ENCODE measurements at places on chromosomes 11 and 22.

- no peak for DNase-seq
Observed at GRCh38 chr11:76717816-76718215, 47.3 kb upstream of the LRRC32 start.

DNA sequence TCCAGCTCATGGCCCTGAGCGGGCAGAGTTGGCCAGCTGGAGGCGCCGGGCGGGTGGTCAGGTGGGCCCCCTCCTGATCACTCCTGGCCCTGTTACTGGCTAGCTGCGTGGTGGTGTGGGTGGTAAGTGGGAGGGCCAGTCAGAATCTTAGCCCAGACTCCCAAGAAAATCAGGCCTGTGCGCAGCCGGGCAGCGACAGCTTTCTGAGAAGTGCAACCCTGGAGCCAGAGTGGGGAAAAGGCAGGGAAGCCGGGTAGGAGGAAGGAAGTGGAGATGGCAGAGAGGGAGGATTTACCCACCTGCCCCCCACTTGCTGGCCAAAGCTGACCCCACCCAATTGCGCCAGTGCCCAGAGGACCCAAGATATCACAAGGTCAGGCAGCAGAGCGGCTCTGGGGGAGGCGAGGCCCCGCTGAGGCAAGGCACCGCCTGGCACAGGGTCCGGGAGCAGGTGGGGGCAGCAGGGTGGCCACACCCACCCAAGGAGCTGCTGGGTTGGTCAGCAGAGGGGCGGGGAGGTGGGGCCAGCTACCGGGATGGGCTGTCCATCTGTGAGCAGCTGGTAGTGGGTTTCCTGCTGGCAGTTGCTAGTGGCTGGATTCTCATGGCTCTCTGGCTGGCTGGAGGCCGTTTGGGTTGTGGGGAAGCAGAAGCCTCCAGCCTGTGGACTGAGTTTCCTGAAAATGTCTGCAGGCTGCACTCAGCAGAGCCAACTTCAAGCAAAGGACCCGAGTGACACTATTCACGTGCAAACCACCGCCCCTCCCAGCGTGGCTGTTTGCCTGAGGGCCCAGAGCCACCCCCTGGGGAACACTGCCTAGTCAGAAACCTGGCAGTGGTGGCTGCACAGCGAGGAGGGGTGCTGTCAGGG, 196.4 kb downstream of the IGLL1 start:
- DNase-seq: no peak

DNA sequence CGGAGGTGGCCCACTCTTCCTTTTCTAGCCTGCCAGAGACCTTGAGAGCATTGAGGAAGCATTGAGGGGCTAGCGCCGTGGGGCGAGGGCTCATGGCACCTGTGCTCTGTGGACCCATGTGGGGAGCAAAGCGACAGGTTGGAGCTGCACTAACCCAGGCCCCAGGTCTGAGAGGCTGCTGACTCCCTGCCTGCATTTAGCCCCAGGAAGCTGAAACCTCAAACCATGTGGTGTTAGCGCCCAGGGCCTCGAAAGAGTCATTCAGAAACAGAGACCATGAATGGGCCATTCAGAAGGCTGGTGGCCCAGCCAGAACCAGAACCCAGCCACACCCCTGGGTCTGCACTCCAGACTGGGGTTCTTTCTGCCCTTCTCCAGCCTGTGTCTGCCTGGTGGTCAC, 88.6 kb downstream of the BCR start:
- no peak for DNase-seq

DNA sequence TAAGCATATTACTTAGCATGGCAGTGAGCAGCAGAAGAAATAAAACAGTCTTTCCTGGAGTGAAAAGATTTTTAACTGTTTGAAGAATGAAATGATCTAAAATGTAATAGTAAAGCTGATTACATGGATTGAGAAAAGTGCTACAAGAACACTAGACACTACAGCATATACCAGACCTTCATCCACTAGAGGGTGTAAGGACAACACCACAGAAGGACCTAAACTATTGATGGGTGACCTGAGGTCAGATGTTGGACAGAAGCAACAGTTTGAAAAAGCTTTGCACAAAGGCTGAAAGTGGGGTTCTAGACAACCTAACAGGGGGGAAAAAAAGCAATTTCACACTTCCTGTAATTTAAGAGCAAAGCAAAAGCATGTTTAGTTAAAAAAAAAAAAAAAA, 97.7 kb downstream of the RBFOX2 start:
- DNase-seq: no peak

- DNase-seq: no peak
Observed at GRCh38 chr11:12433571-12434324, 56.4 kb downstream of the PARVA start.

GRCh38 chr22:19805821-19806212, 45.2 kb downstream of the TBX1 start:
- no peak for DNase-seq

DNA sequence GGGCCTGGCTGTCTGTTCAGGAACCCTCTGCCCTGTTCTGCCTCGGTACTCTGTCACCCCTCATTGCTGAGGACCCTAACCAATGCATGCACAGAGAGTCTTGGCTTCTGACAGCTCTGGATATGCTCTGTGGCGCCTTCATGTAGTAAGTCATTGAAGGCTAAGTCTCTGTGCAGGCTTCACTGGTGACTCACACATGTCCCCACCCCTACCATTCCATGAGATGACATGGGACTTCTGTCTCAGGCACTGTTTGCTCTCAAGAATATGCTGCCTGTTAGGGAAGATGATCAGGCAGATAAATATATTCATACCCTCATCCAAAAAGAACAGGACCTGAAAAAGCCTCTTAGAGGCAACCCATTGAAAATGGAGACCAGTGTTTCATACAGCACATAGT, 43.6 kb upstream of the HORMAD2 start:
- no peak for DNase-seq

GRCh38 chr11:128171506-128171905, 415.9 kb downstream of the ETS1 start:
- no peak for DNase-seq

GRCh38 chr11:75349521-75350116, 1.8 kb downstream of the ARRB1 start:
- no peak for DNase-seq

- no peak for DNase-seq
Observed at GRCh38 chr11:35282221-35282882, 137.0 kb downstream of the SLC1A2 start.

DNA sequence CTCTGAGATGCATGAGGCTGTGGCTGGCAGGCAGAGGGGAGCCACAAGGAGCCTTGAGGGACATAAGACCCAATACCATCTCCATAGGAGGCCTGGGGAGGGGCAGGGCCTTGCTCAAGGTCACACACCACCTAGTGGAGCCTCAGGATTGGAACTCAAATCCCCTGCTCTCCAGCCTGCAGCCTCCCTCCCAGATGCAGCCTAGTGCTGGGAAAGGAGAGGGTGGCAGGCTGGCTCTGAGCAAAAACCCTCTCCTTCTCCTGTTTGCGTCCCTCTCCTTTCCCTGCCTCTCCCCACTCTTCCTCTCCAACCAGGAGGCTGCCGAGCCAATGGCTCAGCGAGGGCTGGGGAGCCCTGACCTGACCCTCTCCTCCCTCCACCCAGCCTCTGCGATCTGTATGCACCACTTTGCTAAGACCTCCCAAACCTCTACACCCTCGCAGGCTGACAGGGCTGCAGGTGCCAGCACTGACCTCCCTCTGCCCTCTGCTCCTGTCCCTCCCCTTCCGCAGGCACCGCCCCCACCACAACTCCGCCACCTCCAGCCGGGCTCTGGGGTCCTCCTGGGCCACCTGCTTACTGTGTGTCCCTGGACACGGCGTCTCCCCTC, 14.7 kb downstream of the IGLL1 start:
- no peak for DNase-seq

DNA sequence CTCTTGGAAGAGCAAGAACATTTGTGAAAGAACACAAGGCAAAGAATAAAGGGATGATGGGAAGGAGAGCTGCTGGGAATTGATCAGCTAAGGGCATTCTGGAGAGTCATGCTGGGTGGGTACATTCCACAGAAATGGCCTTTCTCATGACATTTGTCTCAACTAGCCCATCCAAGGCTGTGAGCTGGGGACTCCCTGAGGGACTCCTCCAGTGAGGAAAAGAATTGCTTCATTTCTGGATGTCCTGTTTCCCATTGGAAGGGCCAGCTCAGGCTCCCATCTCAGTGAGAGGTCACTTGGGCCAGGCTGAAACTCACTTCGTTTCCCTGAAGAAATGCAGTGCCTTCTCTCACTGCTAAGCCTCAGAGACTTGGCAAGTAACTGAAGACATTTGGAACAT, 106.8 kb downstream of the CD44 start:
- DNase-seq: no peak

DNA sequence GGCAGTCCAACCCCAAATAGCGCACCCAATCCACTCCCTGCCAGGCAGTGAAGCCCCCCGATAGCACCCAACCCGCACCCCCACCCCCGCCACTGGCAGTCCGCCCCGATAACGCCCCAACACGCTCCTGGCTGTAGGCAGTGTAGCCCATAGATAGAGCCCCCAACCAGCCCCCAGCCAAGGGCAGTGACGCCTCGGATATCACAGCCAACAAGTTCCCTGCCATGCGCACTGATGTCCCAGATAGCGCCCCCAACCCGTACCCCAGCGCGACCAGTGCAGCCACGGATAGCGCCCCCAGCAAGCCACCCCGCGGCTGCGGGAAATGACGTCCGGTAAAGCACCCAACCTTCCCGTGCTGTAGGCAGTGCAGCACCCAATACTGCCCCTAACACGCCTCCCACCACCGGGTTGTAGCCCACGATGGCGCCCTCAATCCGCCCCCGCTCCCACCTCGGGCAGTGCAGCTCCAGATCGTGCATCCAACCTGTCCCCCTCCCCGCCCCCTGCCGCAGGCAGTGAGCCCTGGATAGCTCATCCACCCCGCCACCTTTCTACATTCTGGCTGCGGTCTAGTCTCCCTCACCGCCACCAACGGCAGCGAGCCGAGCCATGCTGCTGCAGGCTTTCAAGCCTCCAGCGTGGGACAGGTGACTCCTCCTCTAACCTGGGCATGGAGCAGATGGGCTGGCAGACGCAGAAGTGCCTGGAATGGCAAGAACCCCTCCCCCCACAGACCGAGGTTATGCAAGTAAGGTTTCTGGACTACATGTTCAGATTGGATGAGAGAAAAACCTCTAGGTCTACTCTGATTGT, 625 bp downstream of the RFPL2 start:
- DNase-seq: no peak

- no peak for DNase-seq
Observed at GRCh38 chr11:28858076-28858475, 749.9 kb downstream of the METTL15 start.

DNA sequence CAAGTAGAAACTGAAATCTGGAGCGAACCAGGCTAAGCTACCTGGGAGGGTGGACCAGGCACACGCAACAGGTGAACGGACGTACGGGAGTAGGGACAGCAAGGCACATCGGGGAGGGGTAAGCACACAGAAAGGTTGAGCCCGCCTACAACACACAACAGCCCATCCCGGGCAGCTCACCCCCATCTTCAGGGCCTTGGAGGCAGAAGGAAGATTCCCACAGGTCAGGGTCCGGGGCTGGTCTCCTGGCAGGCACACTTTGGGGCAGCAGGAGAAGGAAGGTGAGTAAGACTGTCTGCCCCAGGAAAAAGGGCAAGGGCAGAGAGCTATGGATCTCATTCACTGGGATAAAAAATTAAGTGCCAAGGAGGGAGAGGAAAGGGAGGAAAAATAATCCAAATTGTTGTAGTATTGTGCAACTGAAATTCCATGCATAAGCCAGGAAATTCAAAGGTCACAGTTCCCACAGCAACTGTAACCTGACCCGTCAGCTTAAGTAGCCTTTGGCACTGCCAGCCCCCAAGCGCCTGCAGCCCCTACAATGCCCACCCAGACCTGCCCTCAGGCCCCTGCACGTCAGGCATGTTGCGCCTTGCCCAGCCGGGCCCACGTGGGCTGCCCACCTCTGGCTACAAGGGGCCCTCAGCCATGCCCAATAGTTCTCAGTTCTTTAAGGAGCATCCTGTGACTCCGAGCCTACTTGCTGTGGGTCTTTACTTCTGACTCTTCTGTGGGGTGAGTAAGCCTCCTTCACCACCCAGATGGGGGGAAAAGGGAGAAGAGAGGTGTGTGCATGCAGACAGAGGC, 51.8 kb downstream of the MICAL3 start:
- no peak for DNase-seq

DNA sequence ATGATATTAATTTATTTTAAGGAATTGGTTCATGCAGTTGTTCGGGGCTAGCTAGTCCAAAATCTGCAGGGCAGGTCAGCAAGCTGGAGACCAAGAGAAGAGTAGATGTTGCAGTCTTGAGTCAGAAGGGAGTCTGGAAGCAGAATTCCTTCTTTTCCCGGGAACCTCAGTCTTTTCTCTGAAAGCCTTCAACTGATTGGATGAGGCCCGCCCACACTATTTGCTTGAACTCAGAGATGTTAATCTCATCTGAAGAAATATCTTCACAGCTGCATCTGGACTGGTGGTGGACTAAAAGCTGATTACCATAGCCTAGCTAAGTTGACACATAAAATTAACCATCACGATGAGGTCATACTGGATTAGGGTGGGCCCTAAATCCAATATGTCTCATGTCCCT, 122.2 kb downstream of the COMMD9 start:
- no peak for DNase-seq

GRCh38 chr11:6437423-6437822, 3.4 kb downstream of the HPX start:
- DNase-seq: no peak

DNA sequence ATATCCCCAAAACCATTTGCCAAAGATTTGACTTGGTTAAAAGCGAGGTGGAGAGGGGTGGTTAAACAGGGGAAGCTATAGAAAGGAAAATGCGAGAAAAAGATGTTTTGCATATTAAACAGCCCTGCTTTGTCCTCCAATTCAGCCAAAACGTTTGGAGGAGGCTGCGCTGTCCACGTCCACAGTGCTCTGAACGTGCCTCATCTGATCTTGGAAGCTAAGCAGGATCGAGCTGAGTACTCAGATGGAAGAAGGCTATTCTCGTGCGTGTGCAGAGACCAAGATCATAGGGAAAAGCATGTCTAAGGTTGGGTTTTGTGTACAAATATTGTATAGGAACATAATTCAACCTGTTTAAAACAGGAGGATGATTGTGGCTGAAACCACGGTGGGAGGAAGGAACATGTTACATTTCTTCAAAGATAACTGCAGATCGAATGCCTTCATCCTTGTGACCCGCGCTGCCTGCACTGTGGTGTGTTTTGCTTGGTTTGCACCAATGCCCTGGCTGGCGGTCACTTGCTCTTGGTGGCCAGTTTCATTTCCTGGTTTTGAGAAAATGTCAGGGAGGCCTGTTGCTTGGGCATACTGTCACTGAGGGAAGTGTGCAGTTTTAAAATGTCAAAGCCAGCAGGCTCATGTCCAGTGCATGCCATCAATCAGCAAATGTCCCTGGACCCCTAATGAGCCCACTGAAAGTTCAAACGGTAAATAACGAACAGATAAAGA, 40.4 kb downstream of the FLI1 start:
- DNase-seq: no peak

GRCh38 chr11:15189189-15189588, 74.5 kb downstream of the INSC start:
- no peak for DNase-seq

All from naive thymus-derived CD8-positive, alpha-beta T cell (primary cell).